ENCODE measurements at places on chromosomes 5 and 9.

- DNase-seq, result no peak
These were observed 8.9 kb upstream of the AGXT2 start for GRCh38 chr5:35056686-35057085.

- DNase-seq, result no peak
These were observed 984 bp upstream of the RAD23B start for GRCh38 chr9:107281922-107282667.

GRCh38 chr9:76136986-76137385, 246.5 kb downstream of the PCSK5 start:
- no peak for DNase-seq

- no peak for DNase-seq
These were observed 120.6 kb downstream of the MSX2 start for GRCh38 chr5:174844971-174845370.

DNA sequence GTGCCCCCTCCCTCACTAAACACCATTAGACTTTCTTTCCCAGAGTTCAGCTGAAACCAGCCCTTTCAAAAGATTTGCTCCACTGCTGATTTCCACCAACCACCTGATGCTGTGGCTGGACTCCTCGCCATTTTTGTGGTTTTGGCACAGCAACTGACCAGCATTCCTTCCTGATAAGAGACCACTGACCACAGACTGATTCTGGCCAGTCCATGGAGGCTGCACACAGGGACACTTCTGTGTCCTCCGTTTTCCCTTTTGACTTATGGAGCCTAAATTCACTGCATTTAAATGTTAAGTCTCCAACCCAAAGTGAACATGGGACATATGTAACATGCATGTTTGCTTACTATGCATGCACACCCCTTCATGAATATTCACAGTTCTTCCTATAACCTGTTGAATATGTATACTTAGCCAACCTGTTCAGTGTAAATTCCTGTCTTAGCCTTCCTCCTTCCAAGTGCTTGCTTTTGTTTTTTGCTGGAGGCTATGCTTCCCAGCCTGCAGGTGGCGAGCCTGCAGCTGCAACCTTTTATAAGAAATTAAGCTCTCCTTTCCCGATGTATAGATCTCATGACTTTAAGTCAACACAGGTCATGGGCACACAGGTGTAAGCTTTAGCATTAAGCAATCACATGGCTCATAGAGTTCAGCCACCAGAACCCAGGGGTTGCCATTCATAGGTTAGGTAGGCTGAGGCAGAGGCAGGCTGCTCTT, 78.7 kb downstream of the ACTL7B start:
- no peak for DNase-seq

DNA sequence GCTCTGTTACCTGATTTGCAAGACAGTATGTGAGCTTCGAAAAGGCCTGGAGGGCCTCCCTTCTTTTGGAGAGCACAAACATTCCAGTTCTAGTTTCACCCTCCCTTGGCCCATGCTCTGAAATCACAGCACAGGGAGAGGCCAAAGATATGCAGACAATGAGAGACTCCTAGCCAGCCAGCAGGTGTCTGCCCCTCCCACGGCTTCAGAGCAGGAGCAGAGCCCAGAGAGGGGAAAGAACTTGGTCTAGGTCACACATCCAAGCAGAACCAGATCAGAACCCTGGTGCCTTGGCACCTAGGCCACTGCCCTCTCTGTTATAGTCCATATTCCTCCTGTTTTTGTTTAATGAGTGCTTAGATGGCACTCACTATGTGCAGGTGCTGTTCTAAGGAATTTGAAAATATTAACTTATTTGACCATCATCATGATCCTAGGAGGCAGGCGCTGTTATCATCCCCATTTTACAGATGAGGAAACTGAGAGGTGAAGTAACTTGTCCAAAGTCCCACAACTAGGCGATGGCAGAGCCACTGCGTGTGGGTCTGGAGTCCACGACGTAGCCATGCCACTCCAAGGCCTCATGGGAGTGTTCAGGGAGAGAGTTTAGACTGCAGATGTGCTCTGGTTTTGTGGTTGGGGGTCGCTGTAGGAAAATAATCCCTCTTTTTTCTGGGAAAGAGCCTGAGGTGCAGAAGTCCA, 27.2 kb downstream of the TMOD1 start:
- no peak for DNase-seq

DNA sequence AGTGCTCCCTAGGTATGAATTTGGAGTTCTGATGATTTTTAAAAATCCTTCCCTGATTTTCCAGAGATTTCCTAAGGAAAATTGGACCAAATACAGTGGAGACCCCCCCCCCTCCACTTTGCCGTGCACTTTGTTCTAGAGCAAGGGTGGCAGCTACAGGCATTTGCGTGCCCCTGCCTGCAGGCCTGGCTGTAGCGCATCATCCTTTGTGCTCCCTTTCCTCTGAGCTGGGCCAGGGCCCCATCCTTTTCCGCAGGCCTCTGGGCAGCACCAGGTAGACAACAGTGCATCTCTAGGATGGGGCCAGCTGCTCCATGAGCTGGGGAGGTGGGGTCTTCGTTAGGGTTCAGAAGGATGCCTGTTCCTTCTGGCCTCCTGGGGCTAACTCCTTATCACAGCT, 39.6 kb downstream of the TRIO start:
- DNase-seq, result no peak

DNA sequence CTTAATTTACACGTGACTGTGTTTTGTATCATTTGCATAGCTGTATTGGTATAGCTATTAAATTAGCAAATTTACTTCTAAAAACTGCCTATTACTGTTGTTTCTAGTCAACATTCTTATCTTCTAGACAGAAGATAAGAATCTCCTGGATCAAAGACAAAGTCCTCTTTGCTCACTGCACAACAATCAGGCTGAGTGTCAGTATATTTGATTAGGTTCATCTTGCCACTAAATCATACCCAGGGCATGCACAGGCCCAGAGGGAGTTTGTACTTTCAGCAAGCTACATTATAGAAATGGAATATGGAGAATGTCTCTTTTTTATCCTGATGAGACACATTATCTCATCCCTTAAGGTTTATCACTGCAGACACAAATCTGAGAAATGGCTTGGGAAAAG, 579.1 kb downstream of the SLCO4C1 start:
- DNase-seq, result no peak

Data from omental fat pad (tissue), 4 donors.